ENCODE measurements at places on chromosomes 16 and 17.

- DNase-seq: no peak
Observed at GRCh38 chr17:42133461-42134041, 10.9 kb downstream of the HSPB9 start.

DNA sequence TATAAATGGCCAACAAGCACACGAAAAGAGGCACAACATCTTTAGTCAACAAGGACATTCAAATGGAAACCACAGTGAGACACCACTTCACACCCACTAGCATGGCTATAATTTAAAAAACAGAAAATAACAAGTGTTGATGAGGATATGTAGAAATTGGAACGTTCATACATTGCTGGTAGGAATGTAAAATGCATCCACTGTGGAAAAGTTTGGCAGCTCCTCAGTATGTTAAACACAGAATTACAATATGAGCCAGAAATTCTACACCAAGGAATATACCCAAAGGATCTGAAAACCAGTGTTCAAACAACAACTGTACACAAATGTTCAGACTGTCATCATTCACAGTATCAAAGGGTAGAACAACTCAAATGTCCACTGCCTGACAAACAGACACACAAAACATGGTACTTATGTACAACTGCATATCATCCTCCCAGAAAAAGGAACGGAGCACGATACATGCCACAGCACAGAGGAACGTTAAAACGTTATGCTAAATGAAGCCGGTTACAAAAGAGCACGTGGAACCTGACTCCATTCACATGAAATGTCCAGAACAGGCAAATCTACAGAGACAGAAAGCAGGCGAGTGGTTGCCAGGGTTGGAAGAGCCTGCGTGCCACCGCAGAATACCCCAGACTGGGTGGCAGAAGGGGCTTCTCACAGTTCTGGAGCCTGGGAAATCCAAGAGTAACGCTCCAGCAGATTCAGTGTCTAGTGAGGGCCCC is 32.8 kb upstream of the METRNL start:
- no peak for DNase-seq

GRCh38 chr16:78364556-78364880 is 265.1 kb downstream of the WWOX start:
- DNase-seq: no peak

- peak; percentile 35 for DNase-seq
Observed at GRCh38 chr17:74369221-74369620, 1.9 kb downstream of the GPR142 start.

DNA sequence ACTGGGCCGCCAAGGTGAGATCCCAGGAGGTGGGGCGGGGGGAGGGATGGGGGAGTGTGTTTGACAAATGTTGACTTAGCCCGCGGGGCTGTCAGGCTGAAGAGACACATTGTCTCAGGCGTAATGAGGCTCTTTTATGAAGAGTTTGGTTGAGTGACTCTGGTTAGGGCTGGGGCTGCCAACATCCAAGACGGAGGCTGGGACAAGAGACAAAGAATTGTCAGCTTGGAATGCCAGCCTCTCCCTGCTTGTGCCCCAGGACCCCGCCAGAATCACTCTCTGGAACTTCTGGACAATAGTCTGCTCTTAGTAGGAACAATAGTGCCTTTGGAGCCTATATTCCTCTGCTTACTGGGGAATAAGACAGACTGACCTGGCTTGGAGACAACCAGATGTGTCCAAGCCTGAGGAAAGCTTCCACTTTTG is 24.0 kb downstream of the PCTP start:
- DNase-seq: no peak

DNA sequence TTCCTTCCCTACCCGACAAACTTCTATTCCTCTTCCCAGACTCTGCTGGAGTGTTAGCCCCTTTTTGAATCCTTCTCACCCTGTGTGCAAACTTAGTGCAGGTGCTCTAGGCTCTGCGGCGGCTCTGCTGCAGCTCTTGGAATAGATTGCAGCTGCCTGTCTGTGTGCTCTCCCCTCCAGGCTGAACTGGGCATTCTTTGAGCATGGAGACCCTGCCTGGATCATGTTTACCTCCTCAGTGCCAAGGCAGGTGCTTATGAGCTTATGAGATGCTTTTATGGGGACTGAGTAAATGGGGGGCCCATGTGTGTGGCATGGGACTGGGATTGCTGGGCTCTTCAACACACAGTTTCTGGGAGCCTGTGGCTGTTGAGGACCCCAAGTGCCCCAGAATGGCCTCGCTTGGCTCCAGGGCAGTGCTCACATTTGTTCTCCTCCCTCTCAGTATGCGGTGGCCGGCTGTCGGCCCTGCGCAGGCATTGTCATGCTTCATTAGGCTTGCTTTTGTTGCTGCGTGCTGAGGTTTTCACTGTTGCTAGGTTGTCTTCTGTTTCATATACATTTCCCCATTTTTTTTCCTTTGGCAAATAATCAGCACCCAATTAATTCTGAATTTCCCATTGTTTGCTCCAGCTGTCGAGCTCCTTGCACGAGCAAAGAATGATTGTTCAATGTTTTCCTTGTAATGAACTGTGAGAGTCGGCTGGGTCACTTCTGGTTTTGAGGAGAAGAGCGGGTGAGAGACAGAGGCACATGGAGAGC is 185.5 kb upstream of the NLRP1 start:
- DNase-seq: no peak

- peak; percentile 14 for DNase-seq
Observed at GRCh38 chr16:46974352-46974751, 878 bp upstream of the DNAJA2 start.

DNA sequence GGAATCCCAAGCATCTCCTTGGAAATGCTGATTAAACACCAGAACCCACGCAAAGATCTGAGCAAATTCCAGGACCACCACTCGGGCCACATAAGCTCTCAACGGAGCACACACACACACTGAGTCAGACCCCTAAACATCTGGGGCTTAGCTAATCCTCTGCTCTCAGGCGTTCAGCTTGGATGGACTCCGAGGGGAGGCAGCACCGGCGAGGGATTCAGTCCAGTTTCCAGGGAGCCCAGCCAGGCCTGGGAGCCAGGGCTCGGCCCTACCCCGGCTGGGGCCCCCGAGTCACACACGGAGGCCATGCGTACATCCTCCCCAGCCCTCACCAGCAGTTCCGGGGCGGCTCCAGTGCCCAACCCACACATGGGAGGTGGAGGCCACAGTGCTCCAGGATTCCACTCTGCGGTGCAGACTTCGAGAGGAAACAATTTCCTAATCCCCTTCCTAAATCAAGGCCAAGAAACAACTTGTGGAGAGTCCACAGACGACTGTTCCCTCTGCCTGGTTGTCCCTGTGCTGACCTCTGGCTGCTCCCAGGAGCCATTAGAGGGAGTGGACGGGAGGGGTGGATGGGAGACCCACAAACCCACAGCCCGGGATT is 70.5 kb downstream of the GAS7 start:
- DNase-seq: no peak

GRCh38 chr17:36876966-36877365 is 60.3 kb upstream of the LHX1 start:
- DNase-seq: no peak

DNA sequence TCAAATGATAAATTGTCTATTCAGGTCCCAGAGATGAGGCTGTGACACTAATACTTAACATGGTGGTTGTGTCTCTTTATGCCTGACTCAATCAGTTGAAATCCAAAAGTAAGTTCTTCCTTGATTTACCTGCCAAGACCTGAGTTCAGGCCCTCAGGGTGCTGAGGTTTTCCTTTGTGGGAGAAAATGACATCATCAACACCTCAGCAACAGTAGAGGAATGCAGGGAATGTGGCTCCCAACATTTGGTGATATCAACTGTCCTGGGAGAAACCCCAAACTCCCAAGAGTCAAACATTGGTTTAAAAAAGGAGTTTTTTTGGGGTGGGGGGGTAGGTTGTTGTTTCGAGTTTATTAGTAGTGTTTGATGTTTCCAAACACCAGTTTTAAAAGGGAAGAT is 14.7 kb downstream of the RNF43 start:
- DNase-seq: no peak

DNA sequence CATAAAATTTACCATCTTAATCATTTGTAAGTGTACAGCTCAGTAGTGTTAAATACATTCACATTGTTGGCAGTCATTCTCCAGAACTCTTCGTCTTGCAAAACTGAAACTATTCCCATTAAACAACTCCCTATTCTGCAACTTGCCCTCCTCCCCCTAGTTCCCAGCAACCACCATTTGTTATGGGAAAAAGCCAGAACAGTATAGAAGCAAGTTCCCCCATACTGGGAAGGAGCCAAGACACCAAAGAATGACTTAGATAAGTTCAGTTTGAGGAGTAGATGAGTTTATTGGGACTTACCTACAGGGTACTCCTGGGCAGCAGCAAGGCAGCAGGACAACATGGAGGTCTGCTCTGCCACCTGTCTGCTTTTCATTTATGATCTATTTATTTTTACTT is 39.3 kb upstream of the TEKT1 start:
- no peak for DNase-seq

GRCh38 chr17:75632863-75633485 is at the start of gene SMIM5:
SMIM5 (plus strand) TSS chr17:75633434; CDS start chr17:75640202, 6,768 bp downstream.
- peak; percentile 77 for DNase-seq

- no peak for DNase-seq
Observed at GRCh38 chr16:86956437-86956836, 360.8 kb downstream of the C16orf95 start.

DNA sequence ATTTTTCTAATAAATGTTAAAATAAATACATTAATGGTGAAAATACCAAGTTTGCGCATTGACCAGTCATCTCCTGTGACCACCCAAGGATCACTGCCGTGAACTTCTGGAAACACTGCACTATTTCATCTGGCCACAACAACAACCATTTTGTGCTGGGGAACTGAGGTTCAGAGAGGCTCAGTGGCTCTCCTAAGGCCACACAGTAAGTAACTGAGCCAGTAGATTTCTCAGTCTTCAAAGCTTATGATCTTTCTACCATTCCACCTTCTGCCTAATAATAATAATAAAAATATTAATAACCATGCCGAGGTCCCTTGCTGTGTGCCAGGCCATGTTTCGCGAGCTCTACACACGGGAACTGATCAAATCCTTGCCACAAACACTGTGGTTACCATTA is 182.0 kb downstream of the IRF8 start:
- no peak for DNase-seq

DNA sequence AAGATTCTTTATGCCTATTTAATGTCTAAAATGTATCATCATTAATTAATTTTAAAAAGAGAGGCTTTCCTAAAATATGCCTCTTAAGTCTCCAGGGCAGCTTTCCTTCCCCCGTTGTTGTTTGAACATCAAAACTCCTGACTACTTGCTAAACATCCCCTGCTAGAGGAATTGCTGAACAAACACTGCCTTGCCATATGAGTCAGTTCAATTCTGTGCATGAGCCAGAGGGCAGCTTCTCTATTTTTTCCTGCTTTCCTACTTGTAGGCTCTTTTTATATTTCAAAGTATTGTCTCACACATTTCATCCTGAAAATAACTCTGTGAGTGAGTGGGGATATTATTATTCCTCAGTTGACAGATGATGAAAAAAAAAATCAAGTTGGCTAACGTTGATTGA is 143.4 kb downstream of the HS3ST4 start:
- no peak for DNase-seq

DNA sequence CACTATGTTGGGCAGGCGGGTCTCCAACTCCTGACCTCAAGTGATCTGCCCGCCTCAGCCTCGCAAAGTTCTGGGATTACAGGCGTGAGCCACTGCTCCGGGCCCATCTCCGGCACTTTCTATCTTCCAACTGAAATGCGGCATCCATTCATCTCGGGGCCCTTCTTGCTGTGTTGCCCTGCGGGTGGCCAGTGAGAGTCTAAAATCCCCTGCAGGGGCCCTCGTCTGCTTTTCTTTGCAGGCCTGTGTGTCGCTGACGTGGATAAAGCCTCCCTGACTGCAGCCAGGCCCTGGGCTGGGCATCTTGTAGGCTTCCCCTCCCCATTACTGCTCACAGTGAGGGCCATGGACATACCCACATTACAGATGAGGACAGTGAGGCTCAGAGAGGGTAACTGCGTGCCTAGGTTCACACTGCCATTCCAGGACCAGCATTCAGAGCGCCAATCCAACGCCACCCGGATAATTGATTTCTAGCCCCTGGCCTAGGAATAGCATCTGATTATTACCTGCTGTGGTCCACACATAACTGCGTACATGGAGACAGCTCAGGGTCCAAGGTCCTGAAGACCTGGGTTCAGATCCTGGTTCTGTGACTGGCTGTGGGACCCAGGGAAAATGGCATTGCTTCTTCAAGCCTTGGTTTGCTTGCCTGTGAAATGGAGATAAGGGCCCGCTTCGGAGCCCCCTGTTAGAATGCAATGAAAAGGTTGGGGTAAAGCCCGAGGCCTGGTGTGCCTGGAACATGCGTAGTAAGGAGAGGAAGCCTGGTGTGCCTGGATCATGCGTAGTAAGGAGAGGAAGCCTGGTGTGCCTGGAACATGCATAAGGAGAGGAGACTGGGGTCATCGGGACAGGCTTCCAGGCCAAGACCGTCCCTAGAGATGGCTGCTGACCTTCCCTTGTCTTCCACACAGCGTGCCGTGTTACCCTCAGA is 25.0 kb downstream of the CRISPLD2 start:
- no peak for DNase-seq

- peak; percentile 63 for DNase-seq
Observed at GRCh38 chr17:8409966-8410882, 12.6 kb upstream of the RNF222 start.

DNA sequence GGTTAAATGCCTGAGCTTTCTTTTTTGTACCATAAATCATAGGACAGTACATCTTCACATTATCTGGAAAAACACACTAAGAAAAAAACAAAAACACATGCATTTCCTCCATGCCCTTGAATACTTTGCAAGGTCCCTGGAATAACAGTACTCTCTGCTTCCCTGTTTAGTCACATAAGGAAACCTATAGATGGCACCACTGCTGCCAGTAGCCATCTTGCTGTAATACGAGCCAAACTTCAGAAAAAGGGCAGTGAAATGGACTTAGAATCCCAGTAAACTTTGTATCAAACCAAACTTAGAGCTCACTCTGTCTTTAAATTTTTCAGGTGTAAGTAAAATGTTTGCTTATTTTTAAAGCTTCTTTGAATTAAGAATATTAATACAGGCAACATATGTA is 435.5 kb downstream of the KCNJ2 start:
- no peak for DNase-seq

DNA sequence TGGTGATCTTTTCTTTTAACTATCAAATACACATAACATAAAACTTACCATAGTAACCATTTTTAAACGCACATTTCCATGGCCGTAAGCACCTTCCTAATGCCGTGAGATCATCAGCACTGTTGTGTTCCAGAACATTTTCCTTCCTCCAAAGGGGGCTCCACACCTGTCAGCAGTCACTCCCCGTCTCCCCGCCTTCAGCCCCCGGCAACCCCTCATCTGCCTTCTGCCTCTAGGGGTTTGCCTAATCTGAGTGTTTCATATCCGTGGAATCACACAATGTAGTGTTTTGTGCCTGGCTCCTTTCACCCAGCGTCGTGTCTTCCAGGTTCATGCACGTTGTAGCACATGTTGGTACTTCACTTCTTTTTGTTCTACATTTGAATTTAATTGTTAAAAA is 350.1 kb upstream of the TNRC6C start:
- no peak for DNase-seq

All from activated T-helper 1 cell treated with anti-CD3 and anti-CD28 coated beads, Interleukin-12 subunit alpha, Interleukin-12 subunit beta, Interleukin-2, Interleukin-4 antibody, amounts not matched to agents 30 ng/mL and 10 ng/mL and 1 ng/mL, durations not matched to agents 14 hours and 24 hours and 36 hours (primary cell).